Fibroblast of skin of left quadriceps (primary cell): ENCODE measurements at places on chromosomes 7 and 10.

GRCh38 chr10:78579995-78580394 lies 488.8 kb upstream of the ZMIZ1 start:
- no peak for DNase-seq

- DNase-seq = peak; percentile 63
Observed at GRCh38 chr10:91194497-91195179, 25.8 kb upstream of the PCGF5 start.

- no peak for DNase-seq
Observed at GRCh38 chr10:93266858-93267257, 193.2 kb downstream of the CYP26A1 start.

DNA sequence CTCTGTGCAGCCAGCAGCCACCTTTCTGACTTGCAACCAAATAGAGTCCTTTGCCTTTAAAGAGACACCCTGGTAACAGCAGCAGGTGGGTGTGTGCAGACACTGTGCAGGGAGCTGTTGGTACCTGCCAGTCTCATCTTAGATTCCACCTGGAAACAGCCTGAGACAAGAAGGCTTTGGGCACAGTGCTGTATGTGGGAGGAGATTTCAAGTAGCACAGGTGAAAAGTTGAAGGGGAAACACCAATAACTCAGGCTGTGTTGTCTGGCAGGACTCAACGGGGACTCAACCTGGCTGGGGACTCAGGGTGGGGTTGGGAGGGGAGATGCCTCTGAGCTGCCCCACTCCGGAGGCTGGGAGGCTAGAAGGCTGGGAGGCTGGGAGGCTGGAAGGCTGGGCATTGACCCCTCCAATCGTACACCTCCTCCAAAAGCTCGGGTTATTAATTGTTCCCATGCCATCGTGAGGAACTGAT lies 6.7 kb downstream of the CPXM2 start:
- no peak for DNase-seq

GRCh38 chr7:114856625-114857024 lies 65.3 kb upstream of the MDFIC start:
- no peak for DNase-seq

DNA sequence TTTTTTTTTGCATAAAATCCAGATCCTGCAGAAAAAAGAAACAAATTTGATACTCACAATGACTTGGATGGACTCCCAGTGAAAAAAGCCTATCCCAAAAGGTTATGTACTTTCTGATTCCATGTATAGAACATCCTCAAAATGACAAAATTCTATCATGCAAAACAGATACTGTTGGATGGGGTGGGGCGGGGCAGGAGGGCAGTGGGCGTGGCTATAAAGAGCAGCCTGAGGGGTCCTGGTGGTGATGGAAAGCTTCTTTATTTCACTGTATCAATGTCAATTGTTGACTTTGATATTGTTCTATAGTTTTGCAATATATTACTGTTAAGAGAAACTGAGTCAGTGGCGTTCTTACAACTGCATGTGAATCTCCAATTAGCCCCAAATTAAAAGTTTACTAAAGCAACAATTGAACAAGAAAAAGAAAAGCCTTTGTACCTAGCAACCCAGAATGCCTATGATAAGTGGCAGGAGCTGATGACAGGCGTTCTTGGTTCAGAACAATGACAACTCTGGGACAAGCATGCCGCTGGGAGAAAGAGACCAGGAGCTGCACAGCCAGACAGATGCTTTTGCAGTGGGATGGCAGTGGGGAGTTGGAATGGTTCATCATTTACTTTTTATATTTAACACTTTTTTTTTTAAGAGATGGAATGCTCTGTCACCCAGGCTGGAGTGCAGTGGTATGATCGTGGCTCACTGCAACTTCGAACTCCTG lies 101.9 kb downstream of the LHPP start:
- DNase-seq = no peak

DNA sequence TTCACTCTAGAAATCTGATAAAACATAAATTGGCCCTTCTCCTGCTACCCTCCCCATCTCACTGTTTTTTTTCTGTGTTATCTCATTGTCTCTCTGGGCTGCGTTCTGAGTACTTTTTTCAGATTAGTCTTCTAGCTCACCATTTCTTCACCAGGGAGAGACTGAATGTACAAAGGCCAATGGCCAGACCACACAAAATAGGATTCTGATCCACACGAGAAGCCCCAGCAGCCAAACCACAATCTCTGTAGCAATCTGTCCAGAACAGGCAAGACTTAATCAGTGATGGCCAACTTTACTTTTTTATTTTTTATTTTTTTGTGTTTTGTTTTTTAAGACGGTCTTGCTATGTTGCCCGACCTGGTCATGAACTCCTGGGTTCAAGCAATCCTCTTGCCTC lies 55.9 kb upstream of the PAPSS2 start:
- DNase-seq = no peak

DNA sequence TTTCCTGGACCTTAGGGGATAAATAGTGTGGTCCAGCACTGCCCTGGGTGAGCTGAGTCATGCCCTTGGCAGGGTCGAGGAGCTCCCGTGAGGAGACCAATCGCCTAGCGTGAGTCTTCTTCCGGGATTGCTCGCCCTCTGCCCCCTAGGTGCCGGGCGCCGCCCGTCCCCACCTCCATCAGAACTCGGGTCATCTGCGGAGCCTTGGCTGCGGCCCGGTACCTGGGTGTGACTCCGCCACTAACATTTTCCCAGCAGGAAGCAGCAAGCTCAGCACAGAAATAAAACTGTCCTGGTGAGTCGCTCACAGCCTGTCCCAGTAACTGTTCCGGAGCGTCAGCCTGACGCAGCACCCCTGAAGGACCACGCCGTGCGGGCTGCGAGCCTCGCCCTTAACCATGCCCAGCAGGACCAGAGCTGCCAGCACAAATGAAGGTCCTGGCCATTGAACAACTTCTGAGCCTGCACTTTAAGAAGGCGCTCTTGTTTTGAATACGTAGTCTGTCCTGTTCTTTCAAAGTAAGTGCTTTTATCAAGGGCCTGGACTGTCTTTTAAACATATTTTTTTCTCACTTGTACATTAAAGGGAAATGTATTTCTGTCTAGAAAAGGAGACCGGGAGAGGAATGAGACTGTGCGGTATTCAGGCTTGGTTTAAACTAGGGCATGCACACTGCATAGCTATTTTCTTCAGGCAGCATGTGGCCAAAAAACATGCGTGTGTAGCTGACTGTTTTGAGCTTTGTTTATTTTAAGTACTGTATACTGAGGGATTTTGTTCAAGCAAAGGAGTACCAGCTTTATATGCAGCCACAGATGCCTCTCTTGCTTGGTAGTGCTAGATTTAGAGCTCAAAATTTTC lies 136.7 kb downstream of the HECW1 start:
- DNase-seq = peak; percentile 3

DNA sequence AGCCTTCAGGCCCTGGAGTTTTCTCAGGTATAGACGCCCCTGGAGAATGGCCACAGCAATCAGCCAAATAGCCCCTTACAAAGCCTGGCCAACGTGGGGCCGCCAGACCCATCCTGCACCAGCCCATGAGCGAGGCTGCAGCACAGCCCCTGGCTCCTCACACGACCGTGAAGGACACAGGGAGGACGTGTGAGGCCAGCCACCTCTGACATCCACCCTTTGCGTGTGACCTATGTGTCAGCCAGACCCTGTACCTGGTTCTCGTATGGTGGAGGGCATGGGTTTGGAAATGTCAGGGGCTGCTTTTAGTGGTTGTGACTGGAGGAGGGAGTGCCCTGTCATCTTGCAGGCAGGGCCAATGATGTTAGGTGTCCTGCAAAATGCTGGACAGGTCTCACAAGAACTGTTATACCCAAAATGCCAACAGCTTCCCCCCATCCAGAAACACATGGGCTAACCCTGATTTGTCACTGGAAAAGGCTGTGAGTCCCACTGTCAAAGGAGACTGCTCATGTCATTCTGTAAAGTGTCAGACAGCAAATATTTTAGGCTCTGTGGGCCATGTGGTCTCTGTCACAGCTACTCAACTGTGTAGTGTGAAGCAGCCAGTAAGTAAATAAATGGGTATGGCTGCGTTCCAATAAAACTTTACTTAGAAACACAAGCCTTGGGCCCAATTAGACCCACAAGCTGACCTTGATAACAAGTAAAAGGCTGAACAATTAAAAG lies 30.0 kb downstream of the NOD1 start:
- DNase-seq = no peak

DNA sequence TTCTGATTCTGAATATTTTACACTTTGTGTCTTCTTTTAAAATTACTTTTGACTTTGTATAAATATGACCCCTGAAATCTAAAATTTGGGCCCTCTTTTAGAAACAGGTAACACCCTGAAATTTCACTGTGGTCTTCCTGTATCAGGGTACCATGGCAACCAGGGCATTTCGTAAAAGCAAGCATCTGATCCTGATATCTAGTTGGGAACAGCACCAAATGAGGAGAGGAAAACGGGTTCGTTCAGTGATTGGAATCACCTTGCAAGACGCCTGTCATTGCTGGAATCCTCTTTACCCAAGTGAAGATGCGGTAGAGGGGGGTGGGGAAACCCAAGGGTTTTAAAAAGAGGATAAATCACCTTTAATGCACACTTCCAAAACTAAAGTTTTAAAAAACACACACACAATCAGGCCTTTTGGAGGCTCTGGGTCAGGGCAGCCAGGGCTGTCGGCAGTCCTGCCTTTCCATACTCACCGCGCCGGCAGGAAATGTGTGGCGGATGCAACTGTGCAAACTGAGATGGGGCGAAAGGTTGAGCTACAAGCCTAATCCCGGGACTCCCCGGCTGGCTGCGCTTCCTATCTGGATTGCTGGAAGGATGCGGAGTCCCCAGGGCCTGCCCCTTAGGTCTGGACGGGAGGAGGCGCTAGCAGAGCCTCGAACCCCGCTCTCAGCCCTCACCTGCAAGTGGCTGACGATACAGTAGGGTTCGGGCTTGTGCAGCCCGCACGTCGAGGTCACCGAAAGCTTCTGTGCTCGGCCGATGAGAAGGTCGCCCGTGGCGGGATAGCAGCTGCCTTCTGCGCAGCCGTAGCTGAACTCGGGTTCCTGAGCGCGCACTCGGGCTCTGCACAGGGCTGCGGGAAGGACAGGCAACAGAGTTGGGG lies 1.8 kb downstream of the LAMB1 start:
- DNase-seq = no peak

- no peak for DNase-seq
Observed at GRCh38 chr7:88509341-88509740, 202.6 kb upstream of the STEAP4 start.

DNA sequence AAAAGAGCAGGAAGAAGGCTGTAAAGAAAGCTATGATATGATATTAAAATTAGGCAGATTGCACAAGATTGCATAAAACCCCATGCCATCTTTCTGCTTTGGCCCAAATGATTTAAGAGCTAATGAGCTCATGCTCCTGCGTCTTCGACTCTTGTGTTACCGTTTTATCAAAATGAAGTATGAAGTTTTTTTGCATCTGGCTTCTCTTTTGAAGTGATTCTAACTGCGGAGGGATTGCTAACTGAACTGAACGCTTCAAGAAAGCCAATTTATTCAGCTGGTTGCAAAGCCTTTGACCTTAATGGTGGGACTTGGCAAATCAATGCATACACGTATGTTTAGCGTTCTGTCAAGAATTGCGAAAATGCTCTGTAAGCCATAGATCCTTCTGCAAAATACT lies 282.9 kb downstream of the TWIST1 start:
- peak; percentile 20 for DNase-seq

DNA sequence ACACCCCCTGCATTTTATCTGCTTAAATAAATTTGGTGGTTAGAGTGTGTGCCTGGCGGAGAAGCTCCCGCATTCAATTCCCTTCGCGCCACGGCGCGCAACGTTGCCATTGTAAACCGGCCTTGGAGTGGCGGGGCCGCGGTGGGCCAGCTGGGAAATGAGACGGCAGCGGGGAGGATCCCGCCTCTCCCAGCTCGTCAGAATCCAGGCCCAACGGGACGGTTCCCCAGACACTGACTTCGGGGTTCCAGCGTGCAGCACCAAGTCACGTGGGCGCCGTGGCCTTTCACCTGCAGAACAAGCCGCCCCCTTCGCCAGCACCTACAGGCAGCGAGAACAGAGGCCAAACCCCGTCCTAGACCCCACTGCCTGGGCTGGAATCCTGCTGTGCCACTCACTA lies 103.4 kb downstream of the GRID1 start:
- DNase-seq = no peak

DNA sequence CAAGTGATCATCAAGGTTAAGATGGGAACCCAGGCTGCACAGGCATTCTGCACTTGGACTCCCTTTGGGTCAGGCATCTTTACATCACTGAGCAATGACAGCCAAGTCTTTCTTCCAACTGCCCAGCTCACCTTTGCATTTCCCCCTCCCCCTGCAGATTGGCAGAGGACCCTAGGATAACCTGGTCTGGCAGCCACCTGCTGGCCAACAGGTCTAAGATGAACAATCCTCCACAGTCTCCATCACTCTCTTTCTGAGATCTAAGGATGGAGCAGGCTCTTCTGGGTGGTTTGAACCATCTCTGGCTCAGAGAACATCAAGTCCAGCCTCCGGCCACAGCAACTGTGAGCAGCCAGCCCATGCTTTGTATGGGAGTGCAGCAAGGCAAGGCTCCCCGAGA lies 75.8 kb downstream of the RAB11FIP2 start:
- DNase-seq = no peak

- DNase-seq = no peak
Observed at GRCh38 chr7:30237271-30237695, 47.1 kb upstream of the ZNRF2 start.

- no peak for DNase-seq
Observed at GRCh38 chr10:69897999-69898398, 96.3 kb downstream of the COL13A1 start.

DNA sequence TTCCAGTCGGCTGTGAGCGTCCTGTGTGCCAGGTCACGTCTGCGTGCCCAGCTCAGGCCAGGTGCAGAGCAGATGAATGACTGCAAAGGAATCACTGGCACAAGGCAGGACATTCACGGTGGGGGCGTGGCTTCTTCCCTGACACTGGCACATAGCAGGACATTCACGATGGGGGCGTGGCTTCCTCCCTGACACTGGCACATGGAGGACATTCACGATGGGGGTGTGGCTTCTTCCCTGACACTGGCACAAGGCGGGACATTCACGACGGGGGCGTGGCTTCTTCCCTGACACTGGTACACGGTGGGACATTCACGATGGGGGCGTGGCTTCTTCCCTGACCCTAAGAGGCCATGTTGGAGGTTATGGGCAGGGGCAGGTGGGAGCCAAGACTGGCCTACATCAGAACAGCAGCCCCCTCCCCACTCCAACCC lies 64.3 kb downstream of the MYL10 start:
- DNase-seq = no peak

GRCh38 chr10:104300002-104300735 lies 31.2 kb downstream of the GSTO2 start:
- peak; percentile 81 for DNase-seq

GRCh38 chr7:73350306-73351068 lies 22.5 kb downstream of the FKBP6 start:
- no peak for DNase-seq

- DNase-seq = no peak
Observed at GRCh38 chr7:147261693-147262092, 1145.1 kb downstream of the CNTNAP2 start.

DNA sequence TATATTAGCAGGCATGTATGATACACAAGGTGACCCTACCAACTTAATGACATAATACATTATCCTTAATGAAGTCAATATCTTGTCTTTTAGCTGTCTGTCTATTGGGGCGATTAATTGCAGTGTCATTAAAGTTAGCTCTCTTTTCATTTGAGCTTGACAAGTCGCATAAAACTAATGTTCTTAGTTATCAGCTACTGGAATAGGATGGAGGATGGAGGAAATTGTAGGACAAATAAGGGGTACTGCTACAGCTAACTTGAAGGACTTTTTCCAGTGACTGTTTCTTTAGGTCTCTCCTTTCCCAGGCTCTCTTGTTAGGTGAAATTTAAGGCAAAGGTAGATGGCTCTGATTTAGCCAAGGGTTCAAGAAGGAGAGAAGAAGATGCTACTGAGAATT lies 506.4 kb downstream of the LRMDA start:
- DNase-seq = no peak
